A549 treated with CpdA at 1 μM for 4 hours (cell line): ENCODE measurements at places on chromosomes 4 and X. TPM values are rescaled to one million over a fixed set of nuclear protein-coding genes. Genes with fewer than 3 reads are reported as not detected.

RAB40A gene
- total RNA-seq: not detected in 5 replicates

CT55 gene
- total RNA-seq: not detected in 5 replicates

CACNA1F gene
- not detected in 5 replicates for total RNA-seq

SRPK3 gene
- total RNA-seq: 0.07 to 0.10 TPM in 2 of 5 replicates, not detected in the others

AIMP1 gene
- 43.8 to 48.9 TPM (median 45.7 TPM) in 5 replicates for total RNA-seq

FAM9C gene
- not detected in 5 replicates for total RNA-seq

JCHAIN gene
- 0.19 to 0.33 TPM in 2 of 5 replicates, not detected in the others for total RNA-seq

GAGE12J gene
- total RNA-seq: not detected in 5 replicates

PDE6B gene
- not detected in 5 replicates for total RNA-seq
